Left renal cortex interstitium (tissue), 4 donors: ENCODE measurements at places on chromosomes 1 and 21. TPM values are rescaled to one million over a fixed set of nuclear protein-coding genes. Genes with fewer than 3 reads are reported as not detected.

Gene FCRL4
- polyA plus RNA-seq = not detected

Gene CFAP74
- 0.45 TPM for polyA plus RNA-seq

DNA sequence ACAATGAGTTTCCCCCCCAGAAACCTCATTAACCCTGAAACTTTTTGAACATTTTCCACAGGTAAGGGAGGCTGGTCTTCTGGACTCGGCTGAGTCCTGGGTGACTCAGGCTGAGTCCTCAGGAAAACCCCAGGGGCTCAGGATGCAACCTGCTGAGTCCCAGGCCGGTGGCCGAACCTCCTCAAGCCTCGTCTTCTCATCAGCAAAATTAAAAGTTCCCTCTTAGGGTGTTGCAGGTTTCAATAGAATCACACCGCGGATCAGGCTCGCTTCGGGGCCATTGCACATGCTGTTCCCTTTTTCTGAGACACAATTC is 35.0 kb upstream of the GRHL3 start:
- no peak for DNase-seq

GRCh38 chr1:35854989-35855700 is 27.9 kb upstream of the AGO1 start:
- DNase-seq = no peak

GRCh38 chr1:65084066-65084465 is 63.9 kb upstream of the AK4 start:
- DNase-seq = no peak
